Uterus (tissue), 4 donors: ENCODE measurements at places on chromosomes 12 and 14.
A peak's percentile ranks its signal among the peaks of the same experiment; 100 is the strongest.

- H3K27ac ChIP-seq = peak overlapping the region; percentile 10
- H3K27me3 ChIP-seq = no peaks in the 10 kb centered on the region
- H3K4me1 ChIP-seq = peaks cover 12% of the 10 kb centered on the region
- H3K36me3 ChIP-seq = no peaks in the 10 kb centered on the region
- no peak overlapping the region for H3K4me3 ChIP-seq
Measured at GRCh38 chr12:130920119-130920703, 33.5 kb upstream of the ADGRD1 start.

- peak within 1 kb of the TSS; percentile 88 for H3K4me3 ChIP-seq
- peaks cover 30% of the 10 kb centered on the region for H3K4me1 ChIP-seq
- no peaks in the 10 kb centered on the region for H3K27me3 ChIP-seq
- peak within 1 kb of the TSS; percentile 97 for H3K27ac ChIP-seq
- H3K36me3 ChIP-seq = no peaks in the 10 kb centered on the region
Measured at GRCh38 chr12:6200256-6201212, at the start of gene CD9. Gene CD9 (plus strand): TSS chr12:6200400. CDS start chr12:6200500, 100 bp downstream.

DNA sequence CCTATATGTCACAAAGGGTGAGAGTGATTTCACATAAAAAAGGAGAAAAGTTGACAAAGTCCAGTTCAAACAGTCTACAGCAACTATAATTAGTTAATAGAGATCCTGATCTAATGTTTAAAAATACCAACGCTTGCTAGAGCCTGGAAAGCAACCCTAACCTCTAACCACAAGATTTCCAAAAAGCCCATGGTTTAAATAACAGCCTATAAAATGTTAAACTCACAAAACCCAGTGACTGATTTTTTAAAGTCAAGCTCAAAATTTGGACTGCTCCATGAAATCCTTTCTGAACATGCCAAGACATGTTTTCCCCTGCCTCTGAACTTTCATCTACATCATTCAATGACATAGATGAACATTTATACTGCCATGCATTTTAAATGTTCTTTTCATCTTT is 81.6 kb downstream of the PLEKHG7 start:
- H3K27ac ChIP-seq = peak overlapping the region; percentile 64
- H3K36me3 ChIP-seq = no peaks in the 10 kb centered on the region
- H3K4me3 ChIP-seq = no peak overlapping the region
- no peaks in the 10 kb centered on the region for H3K4me1 ChIP-seq
- no peak for DNase-seq

DNA sequence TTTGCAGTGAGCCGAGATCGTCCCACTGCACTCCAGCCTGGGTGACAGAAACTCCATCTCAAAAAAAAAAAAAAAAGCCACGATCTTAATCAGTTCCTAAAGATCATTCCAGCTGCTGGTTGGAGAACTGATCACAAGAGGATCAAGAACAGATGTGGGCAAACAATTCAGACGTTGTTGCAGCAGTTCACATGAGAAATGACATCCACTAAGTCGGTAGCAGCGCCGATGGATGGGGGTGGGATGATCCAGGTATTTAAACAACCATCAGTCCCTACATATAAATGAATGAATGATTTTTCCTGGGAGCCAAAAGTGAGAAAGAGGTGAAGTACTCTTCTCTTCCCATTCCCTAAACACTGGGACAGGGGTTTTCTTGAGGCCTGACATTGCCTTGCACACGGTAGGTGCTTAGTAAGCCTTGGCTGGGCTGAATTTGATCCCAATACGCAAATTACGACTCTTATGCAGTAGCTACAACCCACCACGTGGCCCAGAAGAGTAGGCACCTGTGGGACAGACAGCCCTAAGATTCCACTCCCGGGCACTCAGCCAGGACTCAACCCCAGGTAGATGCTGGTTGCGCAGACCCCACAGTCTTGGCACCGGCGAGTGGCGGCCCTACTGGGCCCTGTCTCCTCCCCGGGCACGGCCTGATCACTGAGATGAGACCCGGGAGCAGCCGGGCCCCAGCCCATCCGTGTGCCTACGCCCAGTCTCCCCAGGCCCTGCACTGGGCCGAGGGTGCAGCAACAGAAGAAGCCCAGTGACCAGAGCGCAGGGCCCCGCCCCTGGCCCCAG is 565 bp downstream of the SPRYD3 start:
- H3K27ac ChIP-seq = peak overlapping the region; percentile 89
- H3K36me3 ChIP-seq = no peaks in the 10 kb centered on the region
- H3K4me1 ChIP-seq = no peaks in the 10 kb centered on the region

- H3K27me3 ChIP-seq = no peaks in the 10 kb centered on the region
- no peak for DNase-seq
- no peak overlapping the region for H3K4me3 ChIP-seq
- no peaks in the 10 kb centered on the region for H3K4me1 ChIP-seq
- no peaks in the 10 kb centered on the region for H3K36me3 ChIP-seq
- H3K27ac ChIP-seq = no peak overlapping the region
Measured at GRCh38 chr12:82277582-82277981, 80.6 kb downstream of the CCDC59 start.

- no peak overlapping the region for H3K4me3 ChIP-seq
- DNase-seq = peak; percentile 10
- H3K27me3 ChIP-seq = no peaks in the 10 kb centered on the region
- H3K4me1 ChIP-seq = no peaks in the 10 kb centered on the region
- peak overlapping the region; percentile 82 for H3K27ac ChIP-seq
- H3K36me3 ChIP-seq = no peaks in the 10 kb centered on the region
Measured at GRCh38 chr12:2118061-2118460, 65.3 kb downstream of the CACNA1C start.

- H3K27ac ChIP-seq = no peak overlapping the region
- no peaks in the 10 kb centered on the region for H3K27me3 ChIP-seq
- no peaks in the 10 kb centered on the region for H3K36me3 ChIP-seq
- H3K4me3 ChIP-seq = no peak overlapping the region
- H3K4me1 ChIP-seq = no peaks in the 10 kb centered on the region
Measured at GRCh38 chr12:77049767-77050353, 15.5 kb downstream of the E2F7 start.

GRCh38 chr12:48542300-48542928 is 17.0 kb downstream of the OR8S1 start:
- DNase-seq = no peak
- H3K36me3 ChIP-seq = no peaks in the 10 kb centered on the region
- no peak overlapping the region for H3K4me3 ChIP-seq
- H3K27me3 ChIP-seq = no peaks in the 10 kb centered on the region
- no peaks in the 10 kb centered on the region for H3K4me1 ChIP-seq

DNA sequence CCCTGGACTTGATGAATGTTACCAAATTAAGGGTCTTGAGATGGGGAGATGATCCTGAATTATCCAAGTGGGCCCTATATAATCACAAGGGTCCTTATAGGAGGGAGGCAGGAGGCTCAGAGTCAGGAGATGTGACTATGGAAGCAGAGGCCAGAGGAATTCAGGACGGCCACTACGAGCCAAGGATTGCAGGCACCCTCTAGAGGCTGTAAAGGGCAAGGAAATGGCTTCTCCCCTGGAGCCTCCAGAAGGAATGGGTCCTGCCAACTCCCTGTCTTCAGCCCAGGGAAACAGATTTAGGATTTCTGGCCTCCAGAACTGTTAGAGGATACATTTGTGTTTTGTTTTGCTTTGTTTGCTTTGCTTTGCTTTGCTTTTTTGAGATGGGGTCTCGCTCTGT is 8.8 kb downstream of the BDKRB1 start:
- H3K4me3 ChIP-seq = no peak overlapping the region
- H3K4me1 ChIP-seq = peaks cover 6% of the 10 kb centered on the region
- H3K27ac ChIP-seq = no peak overlapping the region
- DNase-seq = no peak
- no peaks in the 10 kb centered on the region for H3K27me3 ChIP-seq
